ENCODE measurements at places on chromosomes 6 and 20. TPM values are rescaled to one million over a fixed set of nuclear protein-coding genes. Genes with fewer than 3 reads are reported as not detected.

The CGA gene
- total RNA-seq = 0.21 TPM

The FRK gene
- 1.2 TPM for total RNA-seq

The SRMS gene
- total RNA-seq = not detected

The HLA-F gene
- 4.1 TPM for total RNA-seq

The PRELID3B gene
- 57.3 TPM for total RNA-seq

The CLIC1 gene
- total RNA-seq = 510 TPM

The TENT5A gene
- 1.1 TPM for total RNA-seq

All from A549 treated with CORT108297 at 1 μM for 4 hours (cell line).